DMS 273 treated with DMSO at 0.1 percent for 48 hours (cell line): ENCODE measurements at places on chromosomes 4 and X.

GRCh38 chrX:107730991-107731766 lies 44.4 kb downstream of the TSC22D3 start:
- no peak for DNase-seq

DNA sequence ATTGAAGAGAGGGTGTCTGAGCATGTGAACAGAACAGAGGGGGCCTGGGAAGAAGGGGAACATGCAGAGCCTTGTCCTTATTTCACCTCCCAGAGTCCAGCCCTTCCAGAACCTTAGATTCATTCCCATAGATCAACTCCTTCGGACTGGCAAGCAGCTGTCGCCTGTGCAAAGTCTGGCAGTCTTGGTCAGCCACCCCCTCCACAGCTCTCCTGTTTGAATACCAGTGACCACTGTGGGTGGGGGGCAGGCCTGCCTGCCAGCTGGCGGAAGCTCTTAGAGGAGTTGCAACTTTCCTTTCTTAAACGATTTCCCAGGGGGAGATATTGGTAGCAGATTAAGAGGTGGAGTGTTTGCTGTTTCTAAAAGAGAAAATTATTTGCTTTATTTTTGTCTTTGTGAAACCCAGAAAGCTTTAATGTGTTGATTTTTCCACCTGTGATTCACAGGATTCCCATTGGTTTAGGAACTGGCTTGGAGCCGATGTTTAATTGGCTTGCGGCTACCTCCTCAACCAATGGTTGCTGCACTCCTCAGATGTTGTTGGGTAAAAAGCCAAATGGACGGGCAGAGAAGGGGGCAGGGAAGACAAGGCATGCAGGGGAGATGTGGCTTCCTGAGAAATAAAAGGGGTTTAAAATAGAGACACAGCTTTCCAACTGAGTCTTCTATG lies 62.2 kb upstream of the PRPS1 start:
- peak; percentile 42 for DNase-seq

DNA sequence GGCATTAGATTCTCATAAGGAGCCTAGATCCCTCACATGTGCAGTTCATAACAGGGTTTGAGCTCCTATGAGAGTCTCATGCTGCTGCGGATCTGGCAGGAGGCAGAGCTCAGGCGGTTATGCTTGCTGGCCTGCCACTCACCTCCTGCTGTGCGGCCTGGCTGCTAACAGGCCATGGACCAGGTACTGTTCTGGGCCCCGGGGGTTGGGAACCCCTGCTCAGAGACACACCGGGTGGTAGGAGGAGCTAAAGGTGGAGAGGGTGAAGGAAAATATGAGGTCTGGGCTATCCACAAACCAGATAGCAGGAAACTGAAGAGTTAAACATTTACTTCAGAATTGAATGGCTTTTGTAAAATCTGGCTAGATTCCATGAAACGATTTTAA lies 5.9 kb upstream of the F11 start:
- no peak for DNase-seq

GRCh38 chr4:165756836-165757235 lies 116.2 kb upstream of the TLL1 start:
- DNase-seq: no peak

DNA sequence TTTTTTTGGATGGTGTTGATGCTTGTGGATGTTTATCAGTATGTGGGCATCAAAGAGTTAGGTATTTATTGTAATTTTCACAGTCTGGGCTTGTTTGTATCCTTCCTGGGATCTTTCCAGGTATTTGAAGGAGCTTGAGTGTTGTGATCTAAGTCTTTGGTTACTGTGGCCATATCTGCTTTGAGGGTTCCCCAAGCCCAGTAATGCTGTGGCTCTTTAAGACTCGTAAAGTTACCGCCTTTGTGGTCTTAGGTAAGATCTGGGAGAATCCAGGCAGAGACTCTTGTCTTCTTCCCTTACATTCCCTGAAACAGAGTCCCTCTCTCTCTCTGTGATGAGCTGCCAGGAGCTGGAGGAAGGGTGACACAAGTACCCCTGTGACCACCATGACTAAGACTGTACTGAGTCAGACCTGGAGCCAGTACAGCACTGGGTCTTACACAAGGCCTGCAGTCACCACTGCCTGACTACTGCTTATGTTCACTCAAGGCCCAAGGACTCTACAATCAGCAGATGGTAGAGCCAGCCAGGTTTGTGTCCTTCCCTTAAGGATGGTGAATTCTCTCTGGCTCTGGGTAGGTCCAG lies 62.2 kb downstream of the FMR1NB start:
- no peak for DNase-seq
